ENCODE measurements at places on chromosomes 3 and 15.

- DNase-seq: no peak
Observed at GRCh38 chr3:117052395-117052794, 342.8 kb downstream of the TUSC7 start.

- no peak for DNase-seq
Observed at GRCh38 chr3:112092496-112093179, 6.4 kb downstream of the C3orf52 start.

DNA sequence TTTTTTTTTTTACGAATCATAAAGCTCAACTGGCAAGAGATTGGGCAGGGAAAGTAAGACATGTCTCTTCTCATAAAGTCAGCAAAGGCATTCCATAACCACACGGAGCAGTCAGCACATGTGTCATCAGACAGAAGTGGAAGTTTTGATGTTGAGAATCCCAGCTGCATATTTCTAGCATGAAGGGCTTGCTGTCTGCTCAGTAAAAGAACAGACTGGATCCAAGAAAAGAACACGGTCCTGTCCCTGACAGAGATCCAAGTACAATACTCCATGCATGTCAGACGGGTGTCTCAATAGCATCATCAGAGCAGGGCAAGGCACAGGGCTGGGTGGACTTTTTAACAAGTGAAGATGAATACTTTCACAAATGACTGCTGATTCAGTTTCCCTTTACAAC, 38.2 kb downstream of the ABI3BP start:
- DNase-seq: no peak

DNA sequence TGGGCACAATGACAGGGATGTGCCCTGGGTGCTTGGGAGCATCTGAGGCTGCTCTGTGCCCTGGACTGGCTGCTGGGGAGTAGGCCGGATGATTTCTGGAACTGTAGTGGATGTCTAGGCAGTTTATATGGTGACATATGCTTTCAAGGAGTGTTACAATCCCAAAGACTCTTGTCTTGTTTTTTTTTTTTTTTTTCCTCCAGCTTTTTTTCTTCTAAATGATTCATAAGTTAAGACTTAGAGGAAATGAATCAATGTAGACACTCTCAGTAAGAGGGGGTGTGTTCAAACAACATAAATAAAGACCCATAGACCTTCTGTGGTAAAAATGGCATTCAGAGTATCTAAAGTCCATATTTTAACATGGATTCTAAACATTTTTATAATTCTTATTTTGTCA, 706.1 kb upstream of the GOLIM4 start:
- no peak for DNase-seq

- DNase-seq: no peak
Observed at GRCh38 chr3:11145888-11146287, 8.4 kb upstream of the HRH1 start.

Measured in effector memory CD8-positive, alpha-beta T cell (primary cell).